ENCODE measurements at places on chromosomes 13 and 19. TPM values are rescaled to one million over a fixed set of nuclear protein-coding genes. Genes with fewer than 3 reads are reported as not detected.
A peak's percentile ranks its signal among the peaks of the same experiment; 100 is the strongest.

LILRB4 gene
- not detected for total RNA-seq

GRCh38 chr13:110636053-110636475, 20.7 kb downstream of the NAXD start:
- H3K27ac ChIP-seq = no peak overlapping the region
- peaks cover 2% of the 10 kb centered on the region for H3K4me1 ChIP-seq
- no peak for DNase-seq
- peaks cover 40% of the 10 kb centered on the region for H3K36me3 ChIP-seq
- no peaks in the 10 kb centered on the region for H3K27me3 ChIP-seq

DNA sequence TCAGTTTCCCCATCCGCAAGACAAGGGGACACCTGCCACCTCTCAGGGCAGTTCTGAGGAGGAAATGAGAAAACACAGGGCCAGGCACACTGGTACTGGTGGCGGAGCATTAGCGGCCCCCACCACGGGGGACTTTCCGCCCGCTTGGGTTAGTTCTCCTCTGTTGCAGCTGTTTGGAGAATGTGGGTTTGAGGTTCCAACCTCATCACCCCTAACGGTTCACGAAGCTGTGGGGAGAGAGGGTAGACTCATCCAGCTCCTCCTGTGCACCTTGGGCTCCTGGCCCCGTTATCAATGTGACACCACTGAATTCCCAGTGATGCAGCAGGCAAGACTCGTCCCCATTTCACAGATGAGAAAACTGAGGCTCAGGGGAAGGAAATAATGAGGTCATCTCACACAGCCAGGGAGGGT, 10.3 kb downstream of the PTPRS start:
- no peak overlapping the region for H3K27ac ChIP-seq
- no peaks in the 10 kb centered on the region for H3K4me1 ChIP-seq
- no peaks in the 10 kb centered on the region for H3K36me3 ChIP-seq
- H3K4me3 ChIP-seq = no peak overlapping the region
- peaks cover 10% of the 10 kb centered on the region for H3K27me3 ChIP-seq

DNA sequence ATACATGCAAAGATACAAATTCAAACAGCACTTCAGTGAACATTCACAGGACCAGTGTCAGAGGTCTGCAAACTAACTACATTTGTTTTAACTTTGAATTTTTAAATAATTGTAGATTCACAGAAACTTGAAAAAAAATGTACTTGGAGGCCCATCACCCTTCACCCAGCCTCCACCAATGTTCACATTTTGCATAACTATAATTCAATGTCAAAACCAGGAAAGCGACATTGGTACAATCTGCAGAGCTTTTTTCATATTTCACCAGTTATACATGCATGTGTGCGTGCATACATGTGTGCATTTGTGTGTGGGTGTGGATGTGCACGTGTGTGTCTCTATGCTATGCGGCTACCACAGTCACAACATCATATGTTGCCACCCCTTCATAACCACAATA, 18.9 kb downstream of the CEACAM3 start:
- DNase-seq = no peak
- H3K27me3 ChIP-seq = no peaks in the 10 kb centered on the region
- peaks cover 9% of the 10 kb centered on the region for H3K4me1 ChIP-seq
- H3K27ac ChIP-seq = no peak overlapping the region
- no peak overlapping the region for H3K4me3 ChIP-seq

DNA sequence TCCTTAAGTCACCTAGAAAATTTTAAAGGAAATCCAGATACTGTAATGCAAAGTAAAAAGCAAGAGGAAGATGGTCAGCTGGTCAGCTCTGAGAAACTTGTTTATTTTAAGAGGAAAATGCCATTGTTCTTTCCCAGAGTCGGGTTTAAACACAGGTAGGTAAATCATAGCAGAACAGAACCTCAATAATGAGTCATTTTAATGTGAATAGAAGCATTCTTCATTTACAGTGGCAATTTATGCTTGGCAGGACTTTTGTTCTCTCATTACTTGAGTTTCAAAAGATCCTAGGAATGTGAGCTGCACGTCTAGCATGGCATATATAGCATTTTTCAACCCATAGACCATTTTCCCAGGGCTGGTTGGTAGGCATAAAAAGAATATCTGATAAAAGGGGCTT, 132.3 kb downstream of the LIG4 start:
- no peak overlapping the region for H3K27ac ChIP-seq
- H3K27me3 ChIP-seq = no peaks in the 10 kb centered on the region
- no peaks in the 10 kb centered on the region for H3K4me1 ChIP-seq

DNA sequence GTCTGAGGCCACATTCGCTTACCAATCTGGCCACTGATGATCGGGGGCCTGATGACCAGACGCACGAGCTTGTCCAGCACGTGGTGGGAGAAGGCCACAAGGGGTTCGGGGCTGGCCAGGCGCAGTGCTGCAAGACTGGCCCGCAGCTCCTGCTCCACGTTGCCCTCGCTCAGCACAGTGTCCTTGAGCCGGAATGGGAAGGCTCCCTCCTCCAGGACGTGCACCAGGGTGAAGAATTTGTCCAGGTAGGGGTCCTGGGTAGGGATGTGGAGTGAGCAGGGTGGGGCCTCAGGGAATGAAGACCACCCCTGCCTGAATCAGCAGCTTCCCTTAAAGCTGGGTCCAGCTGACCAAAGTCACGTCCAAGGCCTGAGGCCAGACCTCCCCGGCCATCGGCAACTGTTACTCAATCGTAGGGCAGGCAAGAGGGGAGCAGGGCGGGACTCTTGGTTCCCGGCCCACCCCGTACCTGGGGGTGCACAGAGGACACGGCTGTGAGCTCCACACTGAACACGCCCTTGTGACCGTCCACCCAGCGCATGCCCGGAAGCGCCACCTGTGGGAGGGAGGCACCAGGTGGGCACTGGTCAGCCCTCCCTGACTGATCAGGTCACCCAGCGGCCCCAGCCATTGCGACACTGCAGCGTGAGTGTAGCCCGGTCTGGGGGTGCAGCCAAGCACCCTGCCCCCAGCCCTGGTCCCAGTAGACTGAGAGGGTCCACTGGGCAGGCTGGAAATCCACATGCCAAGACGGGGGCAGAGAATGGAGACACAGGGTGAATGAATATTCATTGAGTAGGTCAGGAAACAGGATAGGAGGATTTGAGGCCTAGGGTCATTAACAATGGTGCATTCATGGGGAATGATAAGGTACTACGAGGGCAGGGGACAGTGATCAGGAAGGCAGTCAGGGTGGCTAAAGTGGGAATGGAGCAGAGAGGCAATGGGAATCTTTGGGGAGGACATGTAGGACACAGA, 2.8 kb upstream of the ANGPTL8 start:
- H3K27ac ChIP-seq = no peak overlapping the region
- H3K4me3 ChIP-seq = no peak overlapping the region
- DNase-seq = no peak

ZNF582 gene
- total RNA-seq = 3.7 TPM

GRCh38 chr13:52414963-52415362, 9.0 kb upstream of the THSD1 start:
- no peaks in the 10 kb centered on the region for H3K27me3 ChIP-seq
- H3K4me1 ChIP-seq = peaks cover 4% of the 10 kb centered on the region
- H3K4me3 ChIP-seq = no peak overlapping the region
- H3K27ac ChIP-seq = no peak overlapping the region

- H3K4me3 ChIP-seq = no peak overlapping the region
Measured at GRCh38 chr13:100854006-100854405, 179.4 kb upstream of the TMTC4 start.

FPR2 gene
- not detected for total RNA-seq

C19orf85 gene
- not detected for total RNA-seq

- H3K36me3 ChIP-seq = peaks cover 15% of the 10 kb centered on the region
- H3K27me3 ChIP-seq = no peaks in the 10 kb centered on the region
- no peak for DNase-seq
- no peak overlapping the region for H3K4me3 ChIP-seq
- peaks cover 7% of the 10 kb centered on the region for H3K4me1 ChIP-seq
Measured at GRCh38 chr19:29201855-29202254, 11.1 kb downstream of the UQCRFS1 start.

ALDH16A1 gene
- 60.4 TPM for total RNA-seq

DNA sequence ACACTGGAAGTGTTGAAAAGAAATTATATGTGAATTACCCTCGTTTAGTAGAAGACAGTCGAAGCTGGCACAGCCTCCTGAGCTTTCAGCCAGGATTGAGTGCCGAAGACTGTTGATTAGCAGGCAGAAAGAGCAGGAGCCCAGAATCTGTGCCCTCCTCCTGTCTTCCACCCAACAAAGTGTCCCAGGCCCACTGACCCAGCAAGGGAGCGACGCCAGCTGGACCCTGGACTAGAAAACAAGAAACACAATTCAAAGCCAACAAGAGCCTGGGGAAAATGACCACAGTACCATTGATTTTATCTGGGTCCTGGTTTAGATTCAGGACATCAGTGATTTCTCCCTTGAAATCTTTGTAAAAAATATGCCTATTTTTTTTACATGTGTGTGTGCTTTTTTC, 120.7 kb downstream of the RXFP2 start:
- no peaks in the 10 kb centered on the region for H3K4me1 ChIP-seq
- H3K4me3 ChIP-seq = no peak overlapping the region
- no peak for DNase-seq
- peaks cover 33% of the 10 kb centered on the region for H3K27me3 ChIP-seq
- H3K27ac ChIP-seq = no peak overlapping the region

SPRED3 gene
- 1.2 TPM for total RNA-seq

GRCh38 chr19:41801031-41801430, 4.6 kb downstream of the CEACAM3 start:
- H3K4me3 ChIP-seq = no peak overlapping the region
- no peaks in the 10 kb centered on the region for H3K36me3 ChIP-seq
- peaks cover 20% of the 10 kb centered on the region for H3K4me1 ChIP-seq
- DNase-seq = no peak
- H3K27ac ChIP-seq = no peak overlapping the region

GRCh38 chr13:30406779-30407416, 15.4 kb upstream of the UBE2L5 start:
- no peak overlapping the region for H3K27ac ChIP-seq
- peaks cover 29% of the 10 kb centered on the region for H3K4me1 ChIP-seq
- H3K27me3 ChIP-seq = peaks cover 5% of the 10 kb centered on the region
- H3K36me3 ChIP-seq = peaks cover 3% of the 10 kb centered on the region
- H3K4me3 ChIP-seq = no peak overlapping the region

GRCh38 chr13:78198419-78198818, 279.8 kb upstream of the EDNRB start:
- no peak for DNase-seq
- H3K27ac ChIP-seq = no peak overlapping the region
- H3K36me3 ChIP-seq = no peaks in the 10 kb centered on the region
- no peaks in the 10 kb centered on the region for H3K27me3 ChIP-seq
- H3K4me3 ChIP-seq = no peak overlapping the region

ZNF560 gene
- total RNA-seq = 0.06 TPM

- no peaks in the 10 kb centered on the region for H3K27me3 ChIP-seq
- no peak overlapping the region for H3K4me3 ChIP-seq
- H3K27ac ChIP-seq = no peak overlapping the region
- H3K4me1 ChIP-seq = no peaks in the 10 kb centered on the region
- H3K36me3 ChIP-seq = no peaks in the 10 kb centered on the region
Measured at GRCh38 chr13:109281903-109282635, 504.3 kb downstream of the IRS2 start.

DNA sequence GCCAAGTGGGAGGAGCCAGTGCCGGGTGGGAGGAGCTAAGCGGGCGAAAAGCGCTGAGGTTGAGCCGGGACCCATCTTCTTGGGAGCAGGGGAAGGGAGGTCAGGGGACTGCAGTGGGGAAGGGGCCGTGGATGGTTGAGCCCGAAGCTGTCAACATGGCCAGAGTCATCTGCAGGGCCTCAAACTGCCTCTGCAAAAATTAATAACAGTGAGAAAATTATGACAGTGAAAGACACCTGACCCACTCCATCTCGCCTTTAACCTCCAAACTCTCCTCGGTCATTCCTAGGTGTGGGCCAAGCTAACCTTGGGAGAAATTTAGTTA, 30.1 kb downstream of the ZNF557 start:
- peak overlapping the region; percentile 95 for H3K27ac ChIP-seq
- peaks cover 30% of the 10 kb centered on the region for H3K4me1 ChIP-seq
- H3K4me3 ChIP-seq = peak overlapping the region; percentile 83
- DNase-seq = no peak

DNA sequence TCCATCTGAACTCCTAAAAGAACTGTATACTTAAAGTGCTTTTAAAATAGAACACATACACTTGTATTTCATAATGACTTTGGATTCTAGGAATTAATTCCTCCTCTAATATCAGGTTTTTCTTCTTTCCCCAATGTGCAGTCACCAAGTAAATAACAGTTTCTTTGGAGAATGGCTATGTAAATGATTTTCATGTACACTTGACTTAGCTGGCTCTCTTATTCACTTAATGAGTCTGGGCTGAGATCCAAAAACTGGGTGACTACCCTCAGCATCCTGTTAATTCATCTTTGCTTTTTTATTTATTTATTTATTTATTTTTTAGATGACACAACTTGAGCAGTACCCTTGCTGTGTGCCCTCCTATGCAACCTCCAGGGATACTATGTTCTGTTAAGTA, 1003.7 kb downstream of the SLITRK1 start:
- no peak for DNase-seq
- H3K27ac ChIP-seq = no peak overlapping the region
- no peaks in the 10 kb centered on the region for H3K27me3 ChIP-seq
- H3K4me3 ChIP-seq = no peak overlapping the region
- H3K4me1 ChIP-seq = no peaks in the 10 kb centered on the region

CYP4F11 gene
- total RNA-seq = not detected

- DNase-seq = no peak
- no peak overlapping the region for H3K4me3 ChIP-seq
- H3K27ac ChIP-seq = no peak overlapping the region
- no peaks in the 10 kb centered on the region for H3K27me3 ChIP-seq
Measured at GRCh38 chr13:112885782-112886268, 83.2 kb upstream of the MCF2L start.

- no peaks in the 10 kb centered on the region for H3K27me3 ChIP-seq
- H3K27ac ChIP-seq = no peak overlapping the region
- H3K4me1 ChIP-seq = no peaks in the 10 kb centered on the region
- no peak overlapping the region for H3K4me3 ChIP-seq
Measured at GRCh38 chr13:80957019-80957655, 616.2 kb upstream of the SPRY2 start.

- H3K27ac ChIP-seq = no peak overlapping the region
- peaks cover under 1% of the 10 kb centered on the region for H3K4me1 ChIP-seq
- DNase-seq = no peak
- H3K4me3 ChIP-seq = no peak overlapping the region
Measured at GRCh38 chr19:1233115-1233667, 4.6 kb downstream of the CBARP start.

GRCh38 chr19:46081928-46082727, 41.3 kb upstream of the IGFL4 start:
- DNase-seq = peak; percentile 16
- peaks cover 61% of the 10 kb centered on the region for H3K27me3 ChIP-seq
- no peak overlapping the region for H3K4me3 ChIP-seq
- H3K27ac ChIP-seq = no peak overlapping the region
- no peaks in the 10 kb centered on the region for H3K36me3 ChIP-seq
- H3K4me1 ChIP-seq = peaks cover 2% of the 10 kb centered on the region

DIRAS1 gene
- total RNA-seq = not detected

DNA sequence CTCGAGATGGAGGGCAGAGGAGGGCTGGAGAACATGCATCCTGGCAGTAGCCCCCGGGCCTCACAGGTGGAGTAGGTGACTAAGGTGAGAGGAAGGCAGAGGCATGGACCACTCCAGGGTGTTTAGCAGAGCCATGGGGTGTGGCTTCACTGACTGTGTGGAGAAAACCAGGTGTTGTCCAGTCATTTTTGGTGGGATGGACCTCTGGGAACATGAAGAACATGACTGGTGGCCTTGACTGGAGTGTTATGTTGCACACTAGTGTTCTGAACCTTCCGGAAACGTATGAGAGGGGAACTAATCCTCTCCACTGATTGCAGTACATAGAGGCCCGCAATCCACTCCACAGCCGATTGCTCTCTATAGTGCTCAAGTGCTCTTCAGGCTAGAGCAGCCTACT, 16.9 kb downstream of the MED26 start:
- no peaks in the 10 kb centered on the region for H3K36me3 ChIP-seq
- H3K4me1 ChIP-seq = peaks cover 65% of the 10 kb centered on the region
- no peak for DNase-seq
- no peak overlapping the region for H3K4me3 ChIP-seq
- H3K27me3 ChIP-seq = no peaks in the 10 kb centered on the region
- H3K27ac ChIP-seq = no peak overlapping the region

INAFM1 gene
- total RNA-seq = 12.8 TPM
